ENCODE measurements at places on chromosomes 4 and X.

DNA sequence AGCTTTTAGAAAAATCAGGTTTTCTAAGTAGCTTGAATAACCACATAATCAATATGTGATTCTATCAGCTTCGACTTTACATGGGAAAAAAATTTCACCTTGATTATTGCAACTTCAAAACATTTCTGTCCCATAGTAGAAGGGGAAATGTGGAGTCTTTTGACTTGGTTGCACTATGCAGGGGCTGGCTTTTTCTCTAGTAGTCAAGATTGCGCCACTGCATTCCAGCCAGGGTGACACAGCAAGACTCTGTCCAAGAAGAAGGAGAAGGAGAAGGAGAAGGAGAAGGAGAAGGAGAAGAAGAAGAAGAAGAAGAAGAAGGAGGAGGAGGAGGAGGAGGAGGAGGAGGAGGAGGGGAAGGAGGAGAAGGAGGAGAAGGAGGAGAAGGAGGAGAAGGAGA, 84.9 kb downstream of the MAML3 start:
- DNase-seq: no peak

DNA sequence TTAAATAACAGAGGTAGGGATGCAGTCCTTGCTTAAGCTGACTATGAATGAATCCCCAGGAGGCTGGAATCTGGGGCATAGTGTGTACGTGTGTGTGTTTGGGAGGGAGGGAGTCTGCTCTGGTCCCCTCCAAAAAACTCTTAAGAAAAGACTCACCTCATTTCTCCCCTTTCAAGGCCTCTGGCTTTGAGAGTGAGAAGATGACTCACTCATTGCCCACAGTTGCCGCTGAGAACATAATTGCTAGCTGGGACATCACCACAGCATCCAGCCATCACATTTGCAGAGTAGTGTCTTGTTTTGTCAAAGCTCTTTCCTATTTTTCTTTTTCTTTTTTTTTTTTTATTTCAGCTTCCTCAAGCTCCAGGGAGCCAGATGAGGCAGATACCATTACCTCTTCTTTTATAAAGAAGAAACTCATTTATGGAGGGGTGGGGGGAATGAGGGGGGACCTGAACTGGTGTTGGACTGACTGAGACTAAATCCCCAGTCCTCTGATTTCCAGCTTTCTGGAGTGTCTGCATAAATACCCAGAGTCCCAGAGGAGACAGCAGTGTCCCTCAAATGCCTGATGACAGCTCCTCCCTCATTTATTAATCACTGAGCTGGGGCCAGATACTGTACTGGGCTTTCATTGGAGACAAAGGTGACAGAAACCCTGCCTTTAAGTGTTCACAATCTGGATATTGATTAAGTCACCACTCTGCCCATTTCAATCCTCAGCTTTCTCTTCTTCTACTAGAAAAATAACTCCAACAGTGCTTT, 61.9 kb upstream of the LAS1L start:
- DNase-seq: peak; percentile 74

GRCh38 chr4:819401-820229, 6.3 kb downstream of the CPLX1 start:
- no peak for DNase-seq

- no peak for DNase-seq
These were observed 240.8 kb downstream of the STK32B start for GRCh38 chr4:5292101-5292500.

GRCh38 chr4:110364911-110365520, 110.9 kb upstream of the ENPEP start:
- DNase-seq: no peak

GRCh38 chr4:76610751-76611547, 175.9 kb downstream of the SHROOM3 start:
- DNase-seq: no peak

DNA sequence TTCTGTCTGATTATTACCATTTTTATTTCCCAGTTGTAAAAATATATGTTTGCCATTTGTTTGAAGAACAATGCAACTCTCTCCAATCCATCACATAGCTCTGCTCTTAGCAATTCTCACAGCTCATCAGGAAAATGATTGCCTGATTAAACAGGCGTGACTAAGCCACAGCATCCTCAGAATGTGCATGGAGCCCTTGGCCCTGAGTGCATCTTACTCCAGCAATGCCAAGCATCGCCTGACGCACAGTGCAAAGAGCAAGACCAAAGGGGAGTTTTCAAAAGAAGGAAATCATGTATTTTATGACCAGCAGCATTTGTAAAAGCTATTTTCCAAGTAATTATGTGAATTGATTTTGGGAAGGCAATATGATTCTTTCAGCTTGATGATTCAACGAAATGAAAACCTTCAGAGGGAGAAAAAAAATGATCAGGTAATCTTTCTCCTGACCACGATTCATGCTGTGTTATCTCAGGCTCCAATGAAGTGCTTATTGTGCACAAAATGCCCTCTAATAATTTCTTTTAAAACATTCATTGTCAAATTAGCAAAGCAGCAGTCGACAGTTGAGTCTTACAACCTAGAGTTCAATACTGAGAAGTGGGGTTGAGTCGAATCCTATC, 138.0 kb upstream of the FAM9B start:
- DNase-seq: no peak

- DNase-seq: no peak
These were observed 84.9 kb upstream of the TAB3 start for GRCh38 chrX:30973784-30974427.

DNA sequence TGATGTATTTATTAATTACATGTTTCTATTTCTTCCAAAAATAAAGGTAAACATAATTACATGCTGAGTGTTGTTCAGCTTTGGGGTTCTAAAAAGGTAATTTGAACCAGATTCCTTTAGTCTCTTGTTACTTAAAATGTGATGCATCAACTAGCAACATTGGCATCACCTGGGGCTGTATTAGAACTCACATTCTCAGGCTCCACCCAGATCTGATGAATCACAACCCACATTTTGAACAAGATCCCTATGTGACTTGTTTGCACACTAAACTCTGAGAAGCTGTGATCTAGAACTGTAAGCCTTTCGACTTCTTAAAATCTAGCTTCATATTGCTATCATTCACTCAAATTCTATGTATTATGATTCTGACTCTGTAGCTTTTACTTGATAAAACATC, 23.0 kb upstream of the HS3ST1 start:
- no peak for DNase-seq

DNA sequence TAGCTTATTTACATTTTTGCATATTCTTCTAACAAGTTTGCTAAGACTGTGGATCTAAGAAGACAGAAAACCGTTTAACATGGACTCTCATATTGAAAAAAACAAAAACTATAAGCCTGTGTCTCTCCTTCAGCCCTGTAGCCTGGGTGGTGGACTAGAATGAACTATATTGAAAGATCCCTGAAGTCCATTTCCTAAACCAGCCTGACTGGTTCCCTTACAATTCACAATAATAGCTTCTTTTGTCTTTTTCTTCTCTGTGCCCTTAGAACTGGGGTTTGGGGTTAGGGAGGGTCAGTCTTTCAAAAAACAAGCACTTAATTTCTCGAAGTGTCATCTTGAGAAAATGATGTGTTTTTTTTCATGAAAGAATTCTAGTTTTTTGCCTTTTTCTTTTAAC, 59.0 kb downstream of the GSTCD start:
- DNase-seq: no peak

DNA sequence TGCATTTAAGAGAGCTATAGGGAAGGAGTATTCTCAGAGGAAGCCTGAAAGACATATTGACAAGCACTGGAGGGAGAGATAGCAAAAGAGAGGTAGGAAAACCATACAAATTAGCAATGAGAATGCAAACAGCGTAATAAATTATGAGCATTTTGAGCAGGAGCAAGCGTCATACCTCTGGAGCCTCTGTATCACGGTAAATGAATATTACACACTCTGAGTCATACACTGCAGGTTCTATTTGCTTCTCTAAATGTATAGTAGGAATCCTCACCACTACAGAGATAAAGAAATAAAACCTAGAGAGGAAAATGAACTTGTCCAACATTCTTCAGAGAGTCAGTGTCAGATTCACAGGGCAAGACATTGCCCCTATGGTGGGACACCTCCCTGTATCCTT, 46.4 kb upstream of the GABRE start:
- DNase-seq: no peak

DNA sequence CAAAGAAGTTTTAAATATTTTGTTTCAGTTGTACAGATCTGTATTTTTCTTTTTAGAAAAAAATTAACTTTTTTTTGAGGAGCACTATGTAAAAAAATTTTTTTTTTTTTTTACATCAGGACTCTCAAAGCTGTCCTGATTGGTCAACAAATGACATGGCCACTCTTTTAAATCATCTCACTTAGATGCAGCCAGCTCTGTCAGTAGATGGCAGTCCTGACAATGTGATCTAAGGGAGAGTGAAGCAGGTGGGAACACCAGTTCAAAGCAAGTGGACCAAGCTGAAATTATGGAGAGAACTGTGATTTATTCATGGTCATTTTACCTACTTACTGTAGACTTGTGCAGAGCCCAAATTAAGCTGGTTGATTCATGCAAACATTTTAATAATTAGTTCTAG, 174.7 kb upstream of the GPRIN3 start:
- no peak for DNase-seq

DNA sequence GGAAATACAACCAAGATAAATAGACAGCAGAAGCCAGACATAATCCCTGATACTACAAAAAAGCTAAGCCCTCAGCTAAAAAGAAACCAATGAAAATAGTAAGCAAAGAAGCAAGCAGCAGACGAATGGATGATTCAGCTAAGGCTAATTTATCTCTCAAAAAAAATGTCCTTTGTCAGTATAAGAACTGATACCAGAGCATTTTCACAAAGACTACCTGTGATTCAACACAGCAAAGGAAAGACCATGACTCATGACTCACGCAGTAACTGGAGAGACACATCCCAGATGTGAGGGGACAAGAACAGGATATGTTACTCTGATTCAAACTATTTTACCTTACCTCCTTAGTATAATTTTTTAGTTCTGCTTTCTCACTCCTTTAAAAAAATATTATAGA, 22.7 kb upstream of the TMPRSS11F start:
- no peak for DNase-seq

GRCh38 chr4:2962614-2963174, 512 bp downstream of the NOP14 start:
- peak; percentile 45 for DNase-seq

GRCh38 chr4:40389986-40390385, 54.9 kb downstream of the CHRNA9 start:
- no peak for DNase-seq

- DNase-seq: no peak
These were observed 890 bp downstream of the RASSF6 start for GRCh38 chr4:73619346-73619745.

GRCh38 chrX:102517326-102517725, 787 bp upstream of the TMSB15A start:
- DNase-seq: no peak

GRCh38 chrX:88908056-88908455, 161.0 kb downstream of the CPXCR1 start:
- no peak for DNase-seq

GRCh38 chr4:1411436-1412375, 5.5 kb upstream of the NKX1-1 start:
- no peak for DNase-seq

- DNase-seq: no peak
These were observed 9.8 kb downstream of the ZIC3 start for GRCh38 chrX:137575596-137576255.

- no peak for DNase-seq
These were observed 628.8 kb downstream of the SPRY1 start for GRCh38 chr4:124025428-124025827.

DNA sequence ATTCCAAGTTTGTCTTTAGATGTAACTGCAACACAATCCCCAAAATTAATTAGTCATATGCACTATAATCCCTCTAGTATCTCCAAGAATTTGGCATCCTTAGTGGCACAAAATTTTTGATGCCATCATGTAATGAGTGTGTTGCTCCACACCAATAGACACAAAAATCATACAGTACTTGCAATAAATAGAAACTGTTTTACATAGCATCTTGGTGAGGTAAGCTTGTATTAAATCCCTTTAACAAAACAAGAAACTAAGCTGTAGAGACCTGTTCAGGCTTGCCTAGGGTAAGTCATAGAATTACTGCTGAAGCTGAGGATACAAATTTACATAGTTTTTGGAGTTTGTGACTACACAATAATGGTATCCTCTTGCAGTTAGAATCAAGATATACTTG, 64.5 kb upstream of the PRSS12 start:
- no peak for DNase-seq

DNA sequence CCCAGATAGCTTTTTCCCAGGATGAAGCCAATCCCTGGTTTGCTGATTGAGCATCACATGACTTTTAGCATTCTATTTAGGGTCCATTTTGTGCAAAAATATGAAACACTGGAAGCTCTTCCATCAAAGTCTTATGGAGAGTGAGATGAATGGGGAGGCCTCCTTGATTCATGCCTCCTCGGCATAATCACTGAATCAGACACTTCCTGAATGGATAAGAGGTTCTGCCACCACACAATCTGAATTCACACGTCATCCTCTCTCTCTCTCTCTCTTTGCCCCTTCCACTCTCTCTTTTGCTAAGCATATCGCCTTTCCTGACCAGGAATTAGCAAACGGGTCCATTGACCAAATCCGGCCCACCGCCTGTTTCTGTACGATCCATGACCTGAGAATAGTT, 68.7 kb downstream of the CRMP1 start:
- no peak for DNase-seq

GRCh38 chr4:133130171-133130570, 18.9 kb upstream of the PCDH10 start:
- DNase-seq: no peak

- DNase-seq: no peak
These were observed 274.5 kb downstream of the SLC7A11 start for GRCh38 chr4:137967480-137968190.

GRCh38 chr4:114728426-114728825, 129.8 kb downstream of the UGT8 start:
- no peak for DNase-seq

Measured in bone marrow (tissue), 2 donors.